ENCODE measurements at places on chromosomes 12 and 14.
A peak's percentile ranks its signal among the peaks of the same experiment; 100 is the strongest.

DNA sequence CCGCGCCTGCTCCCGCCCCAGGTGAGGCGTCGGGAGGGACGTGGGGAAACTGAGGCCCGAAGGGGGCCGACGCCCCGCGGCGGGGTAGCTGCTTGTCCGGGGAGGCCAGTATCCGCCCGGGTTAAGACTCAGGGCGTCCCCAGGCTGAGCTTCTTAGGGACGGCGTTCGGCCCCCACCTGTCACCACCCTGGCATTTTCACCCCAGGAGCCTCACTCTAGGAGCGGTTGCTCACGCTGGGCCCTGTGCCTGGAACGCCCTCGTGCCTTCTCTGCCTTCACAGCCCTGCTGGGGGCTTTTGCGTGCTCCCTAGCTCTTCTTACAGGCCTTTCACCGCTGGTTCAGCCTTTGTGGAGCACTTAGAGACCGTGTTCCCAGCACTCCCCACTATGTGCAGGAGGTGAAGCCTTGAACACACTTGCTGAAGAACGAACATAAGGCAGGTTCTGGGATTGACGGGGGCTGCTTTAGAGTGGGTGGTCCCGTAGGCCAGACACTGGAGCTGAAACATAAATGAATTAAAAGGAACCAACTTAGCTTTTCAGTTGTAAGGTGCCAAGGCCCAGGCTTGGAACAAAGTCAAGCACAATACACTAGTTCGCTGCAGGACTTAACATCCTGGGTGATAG is 601 bp downstream of the ZNF839 start:
- DNase-seq, result peak; percentile 44

- DNase-seq, result no peak
These were observed 113.5 kb upstream of the PCED1B start for GRCh38 chr12:46965880-46966279.

- DNase-seq, result no peak
These were observed 43.9 kb downstream of the TTC9 start for GRCh38 chr14:70685474-70686197.

DNA sequence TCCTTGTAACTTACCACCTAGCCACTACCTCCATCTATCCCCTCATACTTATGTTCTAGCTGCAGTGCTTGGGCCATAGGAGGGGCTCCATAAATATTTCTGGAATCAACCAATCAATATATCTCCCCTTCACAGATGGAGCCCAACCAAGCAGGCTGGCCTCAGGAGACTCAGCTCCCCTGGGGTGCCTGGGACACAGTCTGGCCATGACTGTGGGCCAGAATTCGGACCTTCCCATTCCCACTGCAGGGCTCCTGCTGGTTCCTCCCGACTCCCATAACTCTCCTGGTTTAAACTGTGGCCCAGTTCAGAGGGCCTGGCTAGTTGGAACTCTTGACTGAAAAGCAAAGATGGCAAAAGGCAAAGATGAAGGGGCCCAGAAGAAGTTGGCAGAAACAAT is 13.0 kb downstream of the TTC7B start:
- DNase-seq, result no peak

GRCh38 chr14:65304963-65305362 is 107.6 kb upstream of the FUT8 start:
- no peak for DNase-seq

Measured in CD4-positive, alpha-beta T cell treated with Interleukin-15 for 1 hour (primary cell).